Glomerular endothelial cell (primary cell): ENCODE measurements at places on chromosomes 5 and 9. TPM values are rescaled to one million over a fixed set of nuclear protein-coding genes. Genes with fewer than 3 reads are reported as not detected.
A peak's percentile ranks its signal among the peaks of the same experiment; 100 is the strongest.

The SLC34A1 gene
- total RNA-seq = not detected in 2 replicates

DNA sequence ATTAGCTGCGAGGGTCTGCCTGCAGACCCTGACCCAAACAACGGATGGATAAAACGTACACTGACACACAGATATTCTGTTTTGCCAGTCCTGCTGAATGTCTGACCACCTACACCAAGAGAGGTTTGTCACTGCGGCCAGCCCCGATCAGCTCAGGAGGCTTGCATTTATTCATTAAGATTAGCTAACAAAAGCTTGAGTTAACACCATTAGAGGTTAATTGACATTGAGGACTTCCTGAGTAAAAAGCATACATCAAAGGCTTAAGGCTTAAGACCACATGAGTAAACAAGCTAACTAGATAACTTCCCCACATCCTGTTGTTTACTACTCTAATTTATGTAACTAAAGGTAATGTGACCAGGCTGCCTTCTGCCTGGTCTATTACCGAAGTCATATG, 198.1 kb upstream of the TRPC7 start:
- no peak for DNase-seq

DNA sequence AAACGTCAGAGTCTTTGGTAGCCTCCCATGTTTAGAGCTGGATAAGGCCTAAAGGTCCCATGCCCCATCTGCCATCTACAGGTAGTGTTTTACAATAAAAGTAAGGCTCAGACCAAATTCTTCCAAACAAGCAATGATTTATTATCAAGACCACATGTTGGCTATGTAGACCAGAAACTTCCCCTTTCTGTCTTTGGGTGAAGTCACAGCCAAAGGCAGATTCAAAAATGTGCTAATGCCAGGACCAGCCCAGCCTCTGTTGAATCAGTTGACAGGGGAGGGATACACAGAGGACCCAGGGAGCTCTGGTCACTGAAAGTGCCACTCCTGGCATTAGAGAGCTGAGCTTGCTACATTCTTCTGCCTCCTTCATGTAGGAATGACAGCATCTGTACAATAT, 360.8 kb downstream of the NTRK2 start:
- DNase-seq = no peak

- peak; percentile 41 for DNase-seq
Measured at GRCh38 chr5:108681079-108681921, 66.4 kb upstream of the FER start.

The SLC28A3 gene
- under 0.01 TPM in 2 replicates for total RNA-seq

GRCh38 chr5:59151162-59151889, 568.5 kb downstream of the RAB3C start:
- DNase-seq = no peak
